ENCODE measurements at places on chromosomes 6 and 20.

DNA sequence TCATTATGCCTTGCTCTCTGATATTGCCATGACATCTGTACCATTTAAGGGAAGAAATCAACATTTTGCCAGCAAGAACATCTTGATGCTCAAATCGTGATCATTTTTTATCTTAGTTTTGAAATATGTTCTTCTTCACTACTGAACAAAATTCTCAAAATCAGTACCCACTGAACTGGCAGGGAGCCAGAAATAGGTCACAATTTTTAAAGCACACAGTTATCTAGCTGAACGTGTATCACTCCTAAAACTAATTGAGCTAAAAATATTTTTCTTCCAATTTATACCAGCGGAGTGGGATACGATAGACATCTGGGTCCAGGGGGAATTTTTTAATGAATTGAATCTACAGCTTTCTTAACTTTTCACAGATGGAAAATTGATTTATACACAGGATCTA is 11.3 kb downstream of the IL17F start:
- DNase-seq: no peak

DNA sequence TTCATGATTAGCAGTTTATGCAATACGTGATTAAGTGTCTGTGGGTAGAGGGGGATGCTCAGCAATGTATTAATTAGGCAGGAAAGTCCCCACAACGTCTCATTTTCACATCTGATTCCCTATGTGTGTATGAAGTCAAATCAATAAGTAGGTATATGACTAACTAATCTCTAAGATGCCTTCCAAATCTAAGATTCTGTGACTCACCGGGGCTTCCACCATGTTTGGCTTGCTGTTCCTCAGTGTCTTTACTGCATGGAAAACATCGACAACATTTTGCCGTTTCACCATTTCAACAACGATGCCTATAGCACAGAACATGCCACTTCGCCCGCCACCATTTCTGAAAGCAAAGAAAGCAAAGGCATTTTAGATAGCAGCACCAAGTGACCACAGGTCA is 72.0 kb upstream of the THEMIS start:
- DNase-seq: no peak

- DNase-seq: no peak
Observed at GRCh38 chr20:62986257-62986800, 20.4 kb downstream of the BHLHE23 start.

- DNase-seq: no peak
Observed at GRCh38 chr20:61066526-61066925, 185.5 kb upstream of the CDH4 start.

DNA sequence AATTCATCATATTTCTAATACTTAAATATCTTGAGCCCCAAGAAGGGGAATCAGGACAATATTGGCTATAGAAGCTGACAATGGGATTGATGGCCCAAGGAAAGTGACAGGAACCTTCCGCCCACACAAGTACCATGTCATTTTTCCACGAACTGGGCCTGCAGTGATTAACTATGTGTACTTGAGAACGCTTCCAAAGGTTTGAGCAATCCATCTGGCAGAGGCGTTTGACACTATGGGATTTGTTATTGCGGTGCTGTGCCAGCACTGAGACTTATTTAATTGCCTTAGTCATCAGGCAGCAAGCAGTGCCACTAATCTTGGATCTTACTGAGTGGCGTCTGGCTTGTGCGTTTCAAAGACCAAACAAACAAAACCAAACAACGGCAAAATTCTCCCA is 135.6 kb upstream of the UST start:
- peak; percentile 67 for DNase-seq

DNA sequence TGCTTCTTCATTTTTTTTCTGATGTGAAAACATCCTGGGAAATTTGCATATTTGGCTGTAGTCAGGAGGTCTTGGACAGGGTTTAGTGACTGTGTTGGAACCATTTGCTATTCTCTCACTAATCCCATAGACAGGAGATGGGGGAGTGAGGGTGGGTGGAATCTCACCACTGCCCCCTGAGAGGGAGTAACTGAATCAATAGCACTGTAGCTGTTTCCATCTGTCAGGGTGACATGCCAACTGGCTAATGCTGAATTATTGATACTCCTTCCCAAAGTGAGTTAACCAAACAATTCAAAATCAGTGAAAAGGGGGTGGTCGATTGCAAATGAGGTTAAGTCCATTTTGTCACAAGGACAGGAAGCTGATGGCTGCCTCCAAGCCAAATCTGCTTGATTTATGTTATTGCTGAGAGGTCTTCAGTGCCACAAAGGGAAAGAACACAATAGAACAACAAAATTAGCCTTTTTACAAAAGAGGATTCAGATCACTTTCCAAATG is 55.1 kb upstream of the B3GAT2 start:
- no peak for DNase-seq

DNA sequence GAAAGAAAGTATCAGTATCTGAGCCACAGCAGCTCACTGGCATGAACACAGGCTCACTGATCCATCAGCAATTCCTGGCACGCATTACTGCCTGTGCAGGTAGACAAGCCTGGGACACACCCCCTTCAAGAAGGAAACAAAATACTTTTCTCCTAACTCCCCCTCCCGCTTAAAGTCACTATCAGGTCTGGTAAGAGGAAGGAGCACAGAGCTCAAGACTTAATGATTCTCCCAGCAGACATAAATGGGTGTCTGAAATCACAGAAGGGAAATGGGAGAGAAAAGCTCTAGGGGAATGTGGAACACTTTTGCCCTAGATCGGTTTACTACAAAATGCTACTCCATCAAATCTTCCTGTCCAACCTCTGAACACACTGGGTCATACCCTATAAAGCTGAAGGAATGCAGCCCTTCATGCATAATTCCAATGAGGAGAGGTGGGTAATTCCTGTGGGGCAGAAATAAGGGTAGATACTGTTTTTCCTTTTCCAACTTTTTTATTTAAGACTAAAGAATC is at the start of gene ADGRF1:
ADGRF1 (minus strand) TSS at position 58 of the 517 bp plus-strand sequence. CDS start 13,271 bp downstream, outside the sequence.
- no peak for DNase-seq

- DNase-seq: no peak
Observed at GRCh38 chr6:121520337-121521163, 85.1 kb downstream of the GJA1 start.

- DNase-seq: no peak
Observed at GRCh38 chr20:58087562-58087858, 140.9 kb downstream of the ANKRD60 start.

- no peak for DNase-seq
Observed at GRCh38 chr6:37205997-37206340, 36.0 kb downstream of the PIM1 start.

GRCh38 chr6:123636782-123637181 is at the start of gene TRDN:
Gene TRDN, minus strand, starts transcription at chr6:123636950. Its CDS starts 175 bp downstream, at chr6:123636775.
- DNase-seq: no peak

GRCh38 chr6:45009576-45009975 is 318.6 kb upstream of the RUNX2 start:
- DNase-seq: no peak

GRCh38 chr6:140108167-140108566 is 733.7 kb upstream of the CITED2 start:
- no peak for DNase-seq

DNA sequence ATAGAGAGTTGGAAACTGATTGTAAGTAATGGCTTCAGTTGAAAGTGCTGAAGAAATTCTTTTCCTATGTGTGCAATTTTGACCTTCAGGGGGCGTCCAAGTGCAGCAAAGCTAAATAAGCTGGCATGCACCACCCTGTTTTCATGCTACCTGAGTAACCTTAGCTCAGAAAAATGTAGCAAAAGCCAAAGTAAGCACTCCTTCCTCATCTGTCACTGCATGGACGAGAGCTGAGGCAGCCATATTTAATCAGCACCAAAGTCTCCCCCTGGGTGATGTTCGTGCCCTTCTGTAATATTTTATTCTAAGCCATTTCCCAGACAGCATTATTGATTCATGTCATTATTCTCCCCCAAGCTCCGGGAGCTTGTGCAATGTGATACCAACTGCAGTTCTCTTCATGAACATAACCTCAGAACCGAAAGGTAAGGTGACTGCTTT is 123.1 kb downstream of the RPS12 start:
- DNase-seq: no peak

- no peak for DNase-seq
Observed at GRCh38 chr20:47638851-47639250, 137.2 kb downstream of the NCOA3 start.

DNA sequence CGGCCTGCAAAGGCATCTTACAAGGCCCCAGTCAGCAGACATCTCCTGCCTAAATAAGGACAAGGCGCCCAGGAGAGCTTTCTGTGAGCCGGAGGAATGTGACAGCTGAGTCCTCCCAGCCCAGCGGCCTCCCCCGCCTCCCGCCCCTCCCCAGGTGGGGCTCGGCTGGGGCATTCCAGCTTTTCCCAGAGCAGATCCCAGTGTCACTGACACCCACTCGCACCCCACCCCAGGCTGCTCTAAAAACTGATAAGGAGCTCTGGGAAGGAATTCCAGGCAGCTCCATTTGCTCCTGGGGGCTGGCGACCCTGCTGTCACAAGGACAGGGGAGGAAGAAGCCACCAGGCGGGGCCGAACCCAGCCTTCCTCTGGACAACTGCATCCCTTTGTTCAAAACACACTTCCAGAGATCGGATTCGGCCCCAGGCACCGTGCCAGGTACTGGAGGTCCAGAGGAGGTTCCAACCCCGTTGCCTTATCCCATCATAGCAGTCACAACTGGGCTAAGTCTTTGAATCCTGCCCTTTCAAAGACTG is 49.7 kb downstream of the JPH2 start:
- DNase-seq: no peak

DNA sequence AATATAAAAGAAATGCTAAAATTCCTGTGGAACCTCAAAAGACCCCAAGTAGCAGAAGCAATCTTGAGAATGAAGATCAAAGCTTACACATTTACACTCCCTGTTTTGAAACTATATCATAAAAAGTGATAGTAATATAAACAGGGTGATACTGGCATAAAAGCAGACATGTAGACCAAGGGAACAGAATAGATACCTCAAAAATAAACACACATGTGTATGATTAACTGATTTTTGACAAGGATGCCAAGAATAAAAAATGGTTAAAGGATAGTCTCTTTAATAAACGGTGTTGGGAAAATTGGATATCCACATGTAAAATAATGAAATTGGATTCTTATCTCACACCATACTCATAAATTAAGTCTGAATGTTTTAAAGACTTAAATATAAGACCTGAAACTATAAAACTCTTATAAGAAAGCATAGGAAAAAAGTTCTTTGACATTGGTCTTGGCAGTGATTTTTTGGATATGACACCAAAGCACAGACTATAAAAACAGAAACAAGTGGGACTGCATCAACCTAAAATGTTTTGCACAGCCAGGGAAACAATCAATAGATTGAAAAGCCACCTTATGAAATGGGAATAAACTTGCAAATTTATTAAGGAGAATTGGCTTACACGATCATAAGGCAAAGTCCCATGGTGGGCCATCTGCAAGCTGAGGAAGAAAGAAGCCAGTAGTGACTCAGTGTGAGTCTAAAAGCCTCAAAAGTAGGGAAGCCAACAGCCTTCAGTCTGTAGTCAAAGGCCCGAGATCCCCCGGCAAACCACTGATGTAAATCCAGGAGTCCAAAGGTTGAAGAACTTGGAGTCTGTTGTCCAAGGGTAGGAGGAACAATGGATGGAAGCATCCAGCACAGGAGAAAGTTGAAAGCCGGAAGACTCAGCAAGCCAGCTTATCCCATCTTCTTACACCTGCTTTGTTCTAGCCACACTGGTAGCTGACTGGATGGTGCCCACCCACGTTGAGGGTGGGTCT is 144.3 kb downstream of the MEI4 start:
- no peak for DNase-seq

Measured in dorsolateral prefrontal cortex (tissue), 122 donors.